ENCODE measurements at places on chromosomes 6 and 20.

DNA sequence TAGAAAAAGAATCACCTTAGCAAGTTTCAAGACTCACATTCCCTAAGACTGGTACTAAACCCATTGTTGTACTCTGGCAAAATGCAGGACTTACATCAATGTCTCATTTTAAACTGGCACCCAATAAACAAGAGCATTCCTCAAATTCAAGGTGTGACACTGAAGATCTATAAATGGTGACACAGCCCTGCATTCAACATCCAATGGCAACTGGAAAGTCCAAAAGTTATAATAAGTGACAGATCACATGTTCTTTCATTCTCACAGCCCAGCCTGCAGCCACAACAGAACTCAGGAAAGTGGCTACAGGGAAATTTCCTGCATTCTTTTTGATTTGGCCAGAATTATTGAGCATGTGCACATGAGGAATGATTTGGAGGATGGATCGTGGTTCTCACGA lies 57.5 kb downstream of the MBOAT1 start:
- DNase-seq = no peak

- no peak for DNase-seq
Measured at GRCh38 chr6:167351656-167352345, 26.9 kb downstream of the TTLL2 start.

GRCh38 chr6:75620381-75621304 lies 19.0 kb downstream of the SENP6 start:
- DNase-seq = no peak

DNA sequence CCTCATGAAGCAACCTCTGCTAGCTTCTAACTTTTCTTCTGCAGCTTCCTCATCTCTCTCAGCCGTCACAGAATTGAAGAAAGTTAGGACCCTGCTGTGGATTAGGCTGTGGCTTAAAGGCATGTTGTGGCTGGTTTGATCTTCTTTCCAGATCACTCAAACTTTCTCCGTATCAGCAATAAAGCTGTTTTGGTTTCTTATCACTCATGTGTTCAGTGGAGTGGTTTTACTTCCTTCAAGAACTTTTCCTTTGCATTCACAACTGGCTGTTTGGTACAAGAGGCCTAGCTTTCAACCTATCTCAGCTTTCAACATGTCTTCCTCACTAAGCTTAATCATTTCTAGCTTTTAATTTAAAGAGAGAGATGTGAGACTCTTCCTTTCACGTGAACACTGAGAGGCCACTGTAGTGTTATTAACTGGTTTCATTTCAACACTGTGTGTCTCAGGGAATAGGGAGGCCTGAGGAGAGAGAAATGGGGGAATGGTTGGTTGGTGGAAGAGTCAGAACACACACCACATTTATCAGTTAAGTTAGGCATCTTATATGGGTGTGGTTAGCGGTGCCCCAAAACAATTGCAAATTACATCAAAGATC lies 17.2 kb downstream of the ZSCAN23 start:
- no peak for DNase-seq

DNA sequence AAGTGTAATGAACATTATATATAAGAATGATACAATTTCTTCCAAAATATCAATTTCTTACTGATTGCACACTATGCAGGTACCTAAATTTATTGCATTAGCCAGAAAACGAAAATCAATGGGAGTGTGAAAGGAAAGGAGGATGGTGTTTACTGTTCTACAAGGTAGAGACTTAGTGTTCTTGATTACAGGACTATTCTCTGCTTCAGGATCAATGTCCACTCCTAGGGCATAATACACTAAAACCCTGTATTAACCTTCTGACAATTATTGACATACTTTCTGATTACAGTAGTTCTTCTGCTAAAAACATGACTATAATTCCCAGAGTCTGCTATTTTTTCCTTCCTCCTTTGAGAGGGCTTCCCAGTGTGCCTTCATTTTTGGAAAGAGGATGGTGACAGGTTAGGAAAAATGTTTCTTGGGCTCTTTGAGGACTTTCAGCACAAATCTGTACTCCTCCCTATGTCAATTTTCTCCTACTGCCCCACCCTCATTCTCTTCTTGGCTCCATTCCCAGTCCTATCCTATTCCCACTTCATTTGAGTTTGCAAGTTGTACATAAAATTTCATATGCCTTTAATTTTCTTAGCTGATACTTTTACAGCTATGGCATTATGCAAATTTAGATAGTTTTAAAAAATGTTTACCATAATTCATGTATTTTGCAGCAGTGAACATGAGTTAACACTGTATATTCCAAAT lies 278.9 kb downstream of the CENPW start:
- DNase-seq = no peak

GRCh38 chr6:558089-558488 lies 98.8 kb downstream of the HUS1B start:
- DNase-seq = no peak

DNA sequence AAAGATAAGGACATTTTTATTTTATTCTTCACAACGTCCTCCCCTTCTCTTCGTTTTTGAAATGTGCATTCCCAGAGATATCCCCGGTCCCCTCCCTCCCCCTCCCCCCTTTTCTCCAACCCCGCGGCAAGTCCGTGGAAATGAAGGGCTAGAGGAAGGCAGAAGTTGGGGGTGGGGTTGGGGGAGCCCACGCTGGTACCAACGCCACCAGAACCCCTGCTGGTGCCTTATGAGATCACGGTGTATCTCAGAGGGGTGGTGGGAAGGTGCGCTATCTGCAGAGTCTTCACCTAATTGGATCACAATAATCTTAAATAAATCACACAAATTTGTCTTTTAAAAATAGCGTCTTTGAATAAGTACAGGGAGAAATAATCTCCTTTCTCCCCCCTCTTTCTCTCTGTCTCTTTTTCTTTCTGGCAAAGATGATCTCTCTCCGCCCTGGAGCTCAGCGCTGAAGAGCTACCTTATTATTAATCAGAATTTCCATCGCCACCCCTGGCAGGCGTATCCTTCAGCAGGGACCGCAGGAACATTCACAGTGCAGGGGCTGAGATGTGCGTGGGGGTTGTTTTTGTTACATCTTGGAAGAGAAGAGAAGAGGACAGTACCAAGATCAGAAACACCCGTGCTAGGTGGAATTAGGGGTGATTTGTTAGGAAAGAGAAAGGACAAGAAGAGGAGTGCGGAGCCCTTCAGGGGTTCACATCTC lies 915 bp downstream of the CLVS2 start:
- DNase-seq = no peak

GRCh38 chr6:155340464-155341129 lies 26.3 kb upstream of the TFB1M start:
- DNase-seq = peak; percentile 33

DNA sequence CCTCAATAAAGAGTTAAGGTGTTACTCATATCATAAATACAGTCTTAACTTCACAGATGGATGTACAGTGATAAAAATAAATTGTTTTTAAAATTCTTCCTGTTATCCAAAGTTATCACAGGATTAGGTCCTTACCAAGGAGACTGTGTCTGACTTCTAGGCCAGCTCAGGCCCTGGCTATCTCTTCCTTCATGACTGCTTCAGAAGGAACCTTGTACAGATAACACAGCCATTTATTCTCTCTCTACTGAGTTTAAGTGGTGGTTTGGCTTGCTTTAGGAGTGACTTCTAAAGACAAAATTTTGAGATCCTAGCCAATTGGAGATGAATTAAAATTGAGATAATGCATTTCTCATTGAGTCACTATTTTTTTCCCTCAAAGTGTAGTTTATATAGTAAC lies 40.8 kb upstream of the RNF182 start:
- no peak for DNase-seq

DNA sequence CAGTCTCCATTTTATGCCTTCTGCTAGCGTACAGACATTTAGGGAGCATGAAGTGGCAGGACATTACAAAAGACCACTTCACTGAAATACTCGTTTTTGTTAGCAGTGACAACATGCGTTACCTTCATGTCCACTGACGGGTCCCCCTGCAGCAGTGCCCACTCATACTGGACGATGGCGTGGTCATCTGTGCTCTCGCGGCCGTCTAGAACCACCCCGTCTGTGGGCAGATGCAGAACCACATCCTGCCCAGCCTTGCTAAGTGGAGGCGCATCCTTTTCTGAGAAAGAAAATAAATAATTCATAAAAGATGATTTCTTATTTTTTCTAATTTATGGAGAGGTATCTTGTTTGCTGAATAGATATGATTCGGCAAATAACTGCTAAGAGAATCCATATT lies 11.3 kb downstream of the LRP11 start:
- no peak for DNase-seq

- DNase-seq = no peak
Measured at GRCh38 chr6:26516481-26517427, 16.7 kb downstream of the BTN1A1 start.

DNA sequence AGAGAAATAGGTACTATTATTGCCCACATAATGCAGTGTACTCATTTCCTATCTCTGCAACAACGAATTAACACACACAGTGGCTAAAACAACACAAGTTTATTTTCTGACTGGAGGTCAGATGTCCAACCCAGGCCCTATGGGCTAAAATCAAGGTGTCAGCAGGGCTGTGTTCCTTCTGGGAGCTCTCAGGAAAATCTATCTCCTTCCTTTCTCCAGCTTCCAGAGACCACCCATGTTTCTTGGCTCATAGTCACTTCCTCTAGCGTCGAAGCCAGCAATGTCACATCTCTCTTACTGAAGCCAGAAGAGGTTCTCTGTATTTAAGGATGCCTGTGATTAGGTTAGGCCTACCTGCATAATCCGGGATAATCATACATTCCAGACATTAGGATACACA lies 60.9 kb upstream of the TOP1 start:
- DNase-seq = no peak

DNA sequence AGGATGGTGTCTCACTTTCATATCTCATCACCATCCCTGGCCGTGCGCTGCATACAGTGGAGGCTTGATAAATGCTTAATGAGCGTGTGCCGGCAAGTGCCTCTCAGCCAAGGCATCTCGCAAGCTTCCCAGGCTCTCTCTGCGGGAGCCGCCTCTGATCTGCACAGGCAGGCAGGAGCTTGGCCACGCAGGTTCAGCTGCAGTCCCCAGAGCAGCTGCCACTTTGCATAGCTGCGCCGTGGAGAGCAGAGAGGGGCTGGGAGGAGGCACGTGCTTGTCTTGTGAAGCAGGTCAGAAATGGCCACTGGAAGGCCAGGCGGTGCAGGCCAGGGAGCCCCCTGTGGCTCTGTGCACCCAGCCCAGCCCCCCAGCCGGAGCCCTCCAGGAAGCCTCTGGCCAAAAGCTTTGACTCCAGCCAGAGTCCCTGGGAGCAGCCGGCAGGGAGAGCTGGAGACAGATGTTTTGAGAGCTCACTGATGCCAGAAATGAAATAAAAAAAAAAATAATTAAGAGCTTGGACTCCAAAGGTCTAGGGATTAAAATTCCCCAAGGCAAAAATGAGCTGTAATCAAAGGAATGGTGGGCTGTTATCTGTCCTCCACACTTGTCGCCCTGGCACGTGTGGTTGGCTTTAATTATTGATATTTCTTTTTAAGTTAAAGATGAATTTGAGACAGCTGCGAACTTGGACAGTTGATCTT lies 377.0 kb downstream of the CDH4 start:
- DNase-seq = no peak

GRCh38 chr20:19626896-19627295 lies 131.2 kb upstream of the RIN2 start:
- no peak for DNase-seq

DNA sequence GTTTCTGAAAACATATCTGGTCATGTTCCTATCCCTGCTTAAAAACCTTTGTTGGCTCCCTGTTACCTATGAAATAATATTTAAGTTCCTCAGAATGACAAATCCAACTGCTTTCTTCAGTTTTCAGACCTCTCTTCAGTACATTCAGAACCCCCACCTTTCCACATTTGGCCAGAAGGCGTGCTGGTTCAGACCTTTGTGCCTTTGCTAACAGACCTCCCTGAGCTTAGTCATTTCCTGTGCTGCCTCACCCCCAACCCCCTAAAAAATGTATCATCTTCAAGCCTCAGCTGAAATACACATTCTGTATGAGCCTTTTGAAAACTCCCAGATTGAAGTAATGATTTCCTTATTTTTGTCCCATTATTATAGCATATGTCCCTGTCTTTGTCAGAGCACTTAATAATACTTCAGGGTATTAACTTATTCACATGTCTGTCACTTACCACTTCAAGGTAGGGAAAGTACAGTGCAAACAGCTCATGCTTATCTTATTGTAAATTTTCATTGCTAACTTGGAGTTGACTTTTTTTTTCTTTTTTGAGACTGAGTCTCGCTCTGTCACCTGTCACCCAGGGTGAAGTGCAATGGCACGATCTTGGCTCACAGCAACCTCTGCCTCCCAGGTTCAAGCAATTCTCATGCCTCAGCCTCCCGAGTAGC lies 19.7 kb downstream of the FAM217A start:
- DNase-seq = no peak

GRCh38 chr20:14963262-14963663 lies 625.9 kb upstream of the FLRT3 start:
- DNase-seq = no peak

DNA sequence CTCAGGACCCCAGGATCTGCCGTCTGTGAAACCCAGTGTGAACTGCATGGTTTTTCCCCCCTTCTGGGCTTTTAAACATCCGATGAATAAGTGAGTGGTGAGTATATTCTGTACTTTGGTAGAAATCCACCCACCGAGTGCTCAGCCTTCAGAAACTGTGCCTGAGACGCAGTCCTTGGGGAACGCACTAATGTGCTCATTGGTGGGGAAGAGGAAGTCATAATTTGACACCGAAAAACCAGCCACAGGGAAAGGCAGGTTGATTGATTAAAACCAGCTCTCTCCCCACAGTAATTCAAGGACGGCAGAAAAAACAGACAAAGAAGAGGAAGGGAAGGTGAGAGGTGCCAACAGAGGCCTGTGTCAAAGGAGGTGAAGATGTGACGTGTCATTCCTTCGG lies 21.7 kb downstream of the EDN3 start:
- no peak for DNase-seq

GRCh38 chr6:20404641-20405032 lies 3.0 kb downstream of the E2F3 start:
- DNase-seq = peak; percentile 70

GRCh38 chr20:10330071-10330470 lies 104.0 kb downstream of the MKKS start:
- DNase-seq = no peak

DNA sequence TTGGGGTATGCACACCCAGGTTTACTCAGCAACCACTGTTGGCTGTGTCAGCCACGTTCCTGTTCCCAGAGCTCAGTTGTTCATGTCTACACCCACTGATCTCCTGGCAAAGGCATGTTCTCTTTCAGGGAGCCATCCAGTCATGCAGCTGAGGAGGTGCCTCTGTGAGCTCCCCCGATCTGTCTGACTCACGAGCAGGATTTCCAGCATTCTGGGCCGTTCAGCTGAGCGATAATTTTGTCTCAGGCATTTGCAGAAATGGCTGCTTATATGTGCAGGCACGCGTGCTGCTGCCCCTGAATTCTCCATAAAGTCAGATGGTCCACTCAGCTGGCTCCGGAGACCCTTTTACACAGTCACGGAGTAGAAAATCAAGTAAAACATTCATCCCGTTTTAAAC lies 78.4 kb upstream of the IYD start:
- DNase-seq = no peak

GRCh38 chr6:84362193-84362821 lies 134.9 kb upstream of the CEP162 start:
- DNase-seq = no peak
